ENCODE measurements at places on chromosomes 6 and 20. TPM values are rescaled to one million over a fixed set of nuclear protein-coding genes. Genes with fewer than 3 reads are reported as not detected.

Gene TGM3
- total RNA-seq: not detected

Gene UBE2J1
- 25.3 TPM for total RNA-seq

Gene TTLL9
- total RNA-seq: 0.21 TPM

Gene AVP
- total RNA-seq: not detected

Gene OARD1
- 9.3 TPM for total RNA-seq

Gene VSTM2L
- total RNA-seq: 3.0 TPM

Gene GSTA1
- total RNA-seq: not detected

Gene DNAJC5
- 78.7 TPM for total RNA-seq

Gene KCNB1
- 0.17 TPM for total RNA-seq

GRCh38 chr20:23399568-23400241, 21.6 kb downstream of the NAPB start:
- DNase-seq: peak; percentile 23

- peak; percentile 79 for DNase-seq
These were observed 67.2 kb upstream of the RNF24 start for GRCh38 chr20:4082406-4083097.

DNA sequence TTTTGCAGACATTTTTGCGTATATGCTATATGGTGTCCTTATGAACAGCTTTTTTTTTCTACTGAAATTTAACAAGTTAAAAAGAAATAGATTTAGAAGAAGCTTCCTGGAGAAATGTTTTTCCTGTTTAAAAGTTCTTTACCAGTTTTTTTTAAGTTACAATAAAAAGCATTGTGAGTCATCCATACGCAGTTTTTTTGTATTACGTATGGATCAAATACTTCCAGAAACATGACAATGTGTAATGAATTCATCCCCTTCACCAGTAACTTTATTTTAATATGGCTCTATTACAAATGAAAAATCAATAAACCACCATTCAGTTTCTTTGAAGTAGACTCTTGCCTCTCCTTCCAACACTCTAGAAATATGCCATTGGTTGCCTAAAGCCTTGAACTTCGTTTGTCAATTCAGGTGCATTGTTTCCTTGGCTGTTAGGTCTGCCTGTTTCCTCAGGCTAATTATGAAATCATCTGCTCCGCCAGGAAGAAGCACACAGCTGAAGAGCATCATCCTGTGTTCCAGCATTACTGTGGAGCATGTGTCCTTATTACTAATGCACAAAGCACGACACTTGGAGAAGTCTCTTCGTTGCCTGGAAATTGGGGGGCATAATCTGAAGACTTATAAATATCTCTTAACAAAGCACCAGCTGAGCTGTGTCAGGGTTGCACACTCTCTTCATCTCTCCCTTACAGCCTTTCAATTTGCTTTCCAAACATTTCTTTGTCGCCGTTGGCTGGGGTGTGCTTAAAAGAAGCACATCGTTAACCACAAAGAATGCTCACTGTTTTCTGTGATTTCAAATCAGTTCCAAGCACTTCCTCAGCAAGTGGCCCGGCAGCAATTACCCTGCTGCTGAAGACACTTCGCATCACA, 9.6 kb downstream of the MOXD1 start:
- DNase-seq: peak; percentile 81

GRCh38 chr20:60123652-60124051, 165.4 kb downstream of the CDH26 start:
- peak; percentile 94 for DNase-seq

GRCh38 chr6:12582421-12583110, 134.0 kb upstream of the PHACTR1 start:
- no peak for DNase-seq

- no peak for DNase-seq
These were observed 195.1 kb upstream of the SGK1 start for GRCh38 chr6:134512981-134513391.

DNA sequence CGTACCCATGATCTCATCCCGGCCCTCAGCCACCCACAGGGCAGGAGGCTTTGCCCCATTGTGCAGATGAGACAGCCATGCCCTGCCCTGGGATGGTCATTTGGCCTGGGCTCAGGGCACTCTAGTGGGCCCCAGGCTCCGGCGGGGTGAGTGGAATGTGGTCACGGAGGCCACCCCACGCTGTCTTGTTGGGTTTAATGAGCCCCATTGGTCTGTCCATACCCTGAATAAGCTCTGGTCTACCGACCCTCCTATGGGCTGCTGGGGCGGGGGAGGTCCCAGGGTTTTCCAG, 50.6 kb downstream of the FGD2 start:
- DNase-seq: no peak

GRCh38 chr6:128064540-128064895, 163.7 kb upstream of the THEMIS start:
- no peak for DNase-seq

DNA sequence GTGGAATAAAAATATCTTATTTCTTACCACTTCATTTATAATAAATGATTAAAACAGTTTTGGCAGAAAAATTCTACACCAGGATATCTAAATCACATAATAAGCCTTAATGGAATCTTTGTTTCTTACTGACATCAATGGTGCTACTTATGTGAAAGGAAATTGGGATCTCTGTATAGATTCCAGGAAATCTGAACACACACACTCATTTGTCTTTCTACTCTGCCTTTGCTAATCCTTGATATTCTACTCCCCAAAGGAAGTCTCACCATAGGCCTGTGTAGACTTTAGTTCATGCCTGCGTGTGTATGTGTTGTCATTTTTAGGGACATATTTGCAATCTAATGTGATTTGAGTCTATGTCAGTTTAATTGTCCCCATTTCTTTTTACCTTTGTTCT, 7.9 kb downstream of the ADGRB3 start:
- DNase-seq: no peak

DNA sequence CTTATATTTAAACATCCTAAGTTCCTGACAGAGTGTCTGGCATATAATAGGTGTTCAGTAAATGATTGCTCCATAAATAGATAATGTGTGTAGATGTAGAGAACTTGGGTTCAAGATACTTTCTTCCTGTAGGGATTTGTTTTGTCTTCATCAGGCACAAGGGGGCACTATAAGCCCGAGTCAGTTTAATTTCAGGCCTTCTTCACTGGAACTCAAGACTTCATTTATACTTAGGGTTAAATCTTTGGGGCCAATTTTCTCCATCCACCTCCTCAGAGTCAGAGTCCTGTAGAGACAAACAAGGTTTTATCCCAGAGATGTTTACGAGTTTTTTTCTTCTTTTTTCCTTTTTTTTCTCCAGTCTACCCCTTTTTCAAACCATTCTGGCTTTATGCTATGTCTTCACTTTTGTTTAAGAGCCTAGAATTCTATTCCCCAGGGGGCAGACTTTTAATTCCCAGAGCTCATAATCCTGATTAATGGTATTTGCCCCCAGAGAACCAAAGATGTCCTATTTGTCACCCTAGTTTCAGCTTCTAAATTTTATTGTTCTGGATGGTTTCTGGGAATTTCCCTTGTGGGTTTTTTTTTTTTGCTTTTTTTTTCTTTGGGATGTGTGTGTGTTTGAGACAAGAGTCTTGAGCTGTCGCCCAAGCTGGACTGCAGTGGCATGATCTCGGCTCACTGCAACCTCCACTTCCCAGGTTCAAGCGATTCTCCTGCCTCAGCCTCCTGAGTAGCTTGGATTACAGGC, 88.4 kb downstream of the HFE start:
- DNase-seq: peak; percentile 60

DNA sequence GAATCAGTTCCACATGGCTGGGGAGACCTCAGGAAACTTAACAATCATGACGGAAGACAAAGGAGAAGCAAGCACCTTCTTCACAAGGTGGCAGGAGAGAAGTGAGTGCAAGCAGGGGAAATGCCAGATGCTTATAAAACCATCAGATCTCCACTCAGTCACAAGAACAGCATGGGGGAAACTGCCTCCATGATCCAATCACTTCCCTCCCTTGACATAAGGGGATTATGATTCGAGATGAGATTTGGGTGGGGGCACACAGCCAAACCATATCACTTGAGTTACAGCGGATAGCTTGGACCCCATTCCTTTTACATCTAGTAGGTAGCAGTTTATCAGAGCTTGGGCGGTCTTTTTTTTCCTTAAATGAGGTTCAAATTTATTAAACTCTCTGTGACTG, 19.1 kb downstream of the AFDN start:
- DNase-seq: no peak

GRCh38 chr20:13142143-13142542, 78.9 kb upstream of the ISM1 start:
- DNase-seq: no peak

- peak; percentile 52 for DNase-seq
These were observed 98.7 kb downstream of the TRERF1 start for GRCh38 chr6:42352856-42353564.

- no peak for DNase-seq
These were observed 46.8 kb downstream of the RREB1 start for GRCh38 chr6:7154341-7155139.

GRCh38 chr6:15384901-15385300, 139.0 kb downstream of the JARID2 start:
- no peak for DNase-seq

DNA sequence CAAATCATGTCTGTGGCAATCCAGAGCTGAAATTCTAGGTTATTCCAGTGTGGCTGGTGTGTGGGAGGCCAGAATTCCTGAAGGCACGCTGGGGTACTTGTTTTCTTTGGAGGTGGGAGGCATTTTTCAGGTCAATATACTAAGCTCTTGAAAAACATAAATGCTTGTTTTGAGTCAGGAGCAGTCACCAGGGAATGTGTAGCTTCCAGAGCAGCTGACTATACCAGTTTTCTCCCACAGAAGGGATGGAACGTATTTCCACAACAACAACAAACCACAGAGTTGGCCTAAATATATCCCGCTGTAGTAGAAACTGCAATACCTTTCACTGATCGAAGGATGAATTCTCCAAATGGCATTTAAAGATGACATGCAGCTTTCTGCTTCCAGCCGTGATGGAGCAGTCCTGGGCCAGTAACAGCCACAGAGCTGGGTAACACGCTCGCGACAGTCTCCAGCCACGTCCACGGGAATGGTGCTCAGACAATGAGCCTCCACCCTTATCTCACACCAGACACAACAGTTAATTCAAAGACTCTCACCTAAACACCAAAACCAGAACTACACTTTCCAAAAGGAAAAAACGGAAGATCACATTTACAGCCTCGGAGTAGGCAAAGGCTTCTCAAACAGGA, 23.2 kb downstream of the CHRNA4 start:
- no peak for DNase-seq

DNA sequence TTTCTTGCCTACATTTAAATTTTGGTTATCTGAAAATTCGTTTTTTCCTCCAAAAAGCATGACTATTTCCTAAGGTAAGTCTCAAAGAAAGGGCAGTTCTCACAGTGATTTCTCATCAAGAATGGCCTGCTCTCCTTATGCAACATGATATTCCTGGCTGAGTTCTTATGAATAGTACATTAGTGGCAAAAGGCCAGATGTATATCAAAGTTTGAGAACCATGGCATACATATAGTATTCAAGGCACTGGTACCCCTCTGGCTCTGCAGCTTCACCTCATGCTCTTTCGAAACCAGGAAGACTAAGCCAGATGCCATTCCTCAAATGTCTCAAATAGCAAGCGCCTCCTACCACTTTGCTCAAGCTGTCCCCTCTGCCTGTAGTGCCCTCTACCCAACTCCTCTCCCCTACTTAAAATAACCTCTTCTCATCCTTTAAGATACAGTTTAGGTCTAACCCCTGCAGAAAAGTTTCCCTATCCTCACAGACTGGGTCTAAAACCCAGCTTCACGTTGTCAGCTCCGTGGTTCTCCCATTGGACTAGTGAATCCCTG, 280.3 kb downstream of the HACE1 start:
- DNase-seq: no peak

- DNase-seq: peak; percentile 25
These were observed 90.5 kb downstream of the GRM4 start for GRCh38 chr6:34055223-34055933.

GRCh38 chr20:24672886-24673677, 203.7 kb downstream of the SYNDIG1 start:
- peak; percentile 79 for DNase-seq

- no peak for DNase-seq
These were observed 391.0 kb downstream of the CDC5L start for GRCh38 chr6:44778513-44778912.

DNA sequence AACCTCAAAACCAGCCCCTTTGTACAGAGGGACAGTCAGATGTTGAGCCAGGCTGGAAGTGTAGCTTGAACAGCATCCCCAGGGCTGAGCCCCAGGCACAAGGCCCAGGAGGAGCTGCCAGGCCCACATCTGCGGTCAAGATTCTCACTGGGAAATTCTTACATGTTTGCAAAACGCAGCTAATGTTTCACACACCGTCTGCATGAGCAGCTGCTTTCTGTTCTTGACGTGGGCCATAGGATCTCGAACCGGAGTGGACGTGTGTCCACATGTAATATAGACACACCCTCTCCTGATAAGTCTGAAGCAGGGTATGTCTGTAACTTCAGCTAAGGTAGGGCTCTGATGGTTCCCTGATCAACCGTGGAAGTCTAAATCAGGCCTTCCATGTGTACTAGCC, 41.3 kb upstream of the TRAF3IP2 start:
- peak; percentile 55 for DNase-seq

- peak; percentile 68 for DNase-seq
These were observed 44.8 kb downstream of the TCP11 start for GRCh38 chr6:35096129-35096862.

DNA sequence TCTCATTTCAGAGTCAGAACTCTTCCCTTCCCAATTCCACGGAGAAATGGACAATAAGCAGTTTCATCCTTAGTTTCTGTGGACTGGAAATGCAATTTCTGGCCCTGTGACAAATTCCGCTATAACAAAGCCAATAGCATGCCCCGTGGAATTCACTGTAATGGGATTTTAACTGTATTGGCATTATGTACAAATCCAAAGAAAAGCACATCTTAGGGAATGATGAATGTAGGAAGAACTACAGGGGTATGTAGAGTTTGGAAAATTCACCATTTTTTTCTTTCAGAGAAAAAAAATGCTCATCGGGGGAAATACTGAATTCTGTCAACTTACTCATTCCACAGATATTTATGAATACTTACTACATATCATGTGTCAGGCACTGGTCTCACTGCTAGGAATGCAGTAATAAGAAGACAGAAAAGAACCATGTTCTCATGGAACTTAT, 43.5 kb downstream of the KIF6 start:
- no peak for DNase-seq

GRCh38 chr6:54248319-54248718, 59.9 kb upstream of the TINAG start:
- no peak for DNase-seq

DNA sequence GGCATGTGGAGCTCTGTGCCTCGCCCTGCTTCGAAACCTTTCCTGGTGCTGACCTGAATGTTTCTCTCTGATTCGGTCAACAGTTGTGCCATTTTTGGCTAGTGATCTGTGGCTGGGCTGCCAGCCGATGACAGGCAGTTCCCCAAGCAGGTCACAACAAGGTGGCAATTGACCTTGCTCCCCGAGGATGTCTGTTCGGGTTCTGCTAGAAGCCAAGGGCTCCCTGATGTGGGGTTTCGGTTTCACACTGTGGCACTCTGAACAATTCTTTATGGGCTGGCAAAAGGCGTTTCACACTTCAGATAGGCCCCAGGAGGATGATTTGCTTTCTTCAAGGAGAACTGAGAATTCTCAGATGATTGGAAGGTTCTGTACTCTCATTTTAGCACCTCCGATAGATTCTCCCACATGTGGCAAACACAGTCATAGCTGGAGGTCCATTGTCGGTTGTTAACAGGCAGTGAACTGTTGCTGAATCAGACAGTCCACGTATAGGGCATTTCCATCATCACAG, 135.6 kb downstream of the SLC24A3 start:
- no peak for DNase-seq

- no peak for DNase-seq
These were observed 261.5 kb downstream of the EYA4 start for GRCh38 chr6:133502441-133503335.

- no peak for DNase-seq
These were observed 26.6 kb upstream of the SUMO4 start for GRCh38 chr6:149373511-149373910.

Measured in mammary epithelial cell (primary cell).